Mesenchymal stem cell (in vitro differentiated cells and primary cell): ENCODE measurements at places on chromosomes 7 and 10.
A peak's percentile ranks its signal among the peaks of the same experiment; 100 is the strongest.

DNA sequence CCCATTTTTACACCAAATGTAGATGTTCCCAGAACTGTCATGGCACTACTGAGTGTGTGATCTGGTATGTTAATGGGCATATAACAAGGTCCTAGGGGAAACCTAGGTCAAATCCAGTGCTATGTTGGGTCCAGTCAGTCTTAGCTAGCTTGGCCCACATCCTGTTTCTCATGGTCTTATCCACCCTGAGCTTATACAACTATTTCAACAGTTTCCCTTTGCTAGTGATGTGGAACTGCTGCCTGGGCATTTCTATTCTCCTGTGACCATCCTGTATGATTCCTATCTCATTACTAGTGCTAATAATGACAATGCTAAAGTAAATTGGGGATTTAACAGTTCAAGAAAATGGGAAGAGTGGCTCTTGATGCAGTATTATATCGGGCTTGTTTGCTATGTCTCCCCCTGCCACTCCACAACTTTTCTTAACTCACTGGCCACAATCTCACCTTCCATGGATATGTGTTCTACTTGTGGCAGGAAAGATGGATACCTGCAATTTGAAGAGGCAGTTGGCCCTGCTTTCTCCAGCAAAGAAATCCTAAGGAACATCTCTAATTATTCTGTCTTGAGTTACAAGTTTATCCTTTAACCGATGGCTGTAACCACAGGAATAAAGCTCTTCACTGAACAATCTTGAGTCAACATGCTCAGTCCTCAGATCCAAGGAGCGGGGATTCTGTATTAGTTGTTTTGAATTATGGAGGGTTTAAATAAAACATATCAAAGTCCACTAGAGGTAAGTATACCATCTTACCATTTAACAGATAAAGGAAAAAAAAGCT is 707.8 kb downstream of the XPNPEP1 start:
- peak; percentile 15 for DNase-seq

DNA sequence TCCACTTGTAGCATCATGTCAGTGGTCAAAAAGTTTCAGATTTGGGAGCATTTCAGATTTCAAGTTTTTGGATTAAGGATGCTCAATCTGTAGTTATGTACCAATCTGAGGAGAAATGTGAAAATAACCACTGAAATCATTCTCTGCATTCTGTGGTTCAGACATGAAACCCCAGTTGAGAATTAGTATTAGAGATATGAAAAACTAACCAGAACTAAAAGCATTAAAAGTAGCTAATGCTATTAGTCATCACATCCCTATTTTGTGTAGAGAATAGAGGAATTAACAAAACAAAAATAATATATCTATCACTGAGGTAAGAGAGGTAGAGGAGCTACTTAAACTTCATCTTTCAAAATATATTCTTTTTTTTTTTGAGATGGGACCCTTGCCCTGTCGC is 28.0 kb downstream of the MICU1 start:
- DNase-seq = no peak

- DNase-seq = no peak
Observed at GRCh38 chr10:15027741-15028140, 16.0 kb upstream of the OLAH start.

DNA sequence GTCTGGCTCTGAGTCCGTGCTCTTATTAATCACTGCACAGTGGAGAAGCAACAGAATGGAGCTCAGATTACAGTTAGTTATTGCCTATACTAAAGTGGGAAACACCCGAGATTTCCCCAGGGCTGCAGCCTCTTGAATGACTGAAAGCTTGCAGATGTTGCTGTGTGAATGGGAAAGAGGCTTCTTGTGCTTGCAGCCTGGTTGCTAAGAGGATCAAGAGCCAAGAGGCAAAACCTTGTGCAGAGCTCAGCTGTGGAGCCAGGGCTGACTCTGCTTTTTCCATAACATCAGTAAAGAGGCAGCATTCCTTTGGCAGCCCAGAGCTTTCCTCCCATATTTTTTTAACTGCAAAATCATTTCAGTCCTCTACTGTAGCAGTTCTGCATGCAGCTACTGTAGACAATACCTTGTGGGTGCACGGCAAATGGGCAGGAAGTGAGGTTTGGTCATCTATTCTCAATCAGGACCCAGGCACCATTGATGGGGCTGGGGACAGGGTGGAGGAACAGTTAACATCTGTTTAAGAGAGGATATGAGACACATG is 86.5 kb downstream of the RALA start:
- peak; percentile 89 for DNase-seq

DNA sequence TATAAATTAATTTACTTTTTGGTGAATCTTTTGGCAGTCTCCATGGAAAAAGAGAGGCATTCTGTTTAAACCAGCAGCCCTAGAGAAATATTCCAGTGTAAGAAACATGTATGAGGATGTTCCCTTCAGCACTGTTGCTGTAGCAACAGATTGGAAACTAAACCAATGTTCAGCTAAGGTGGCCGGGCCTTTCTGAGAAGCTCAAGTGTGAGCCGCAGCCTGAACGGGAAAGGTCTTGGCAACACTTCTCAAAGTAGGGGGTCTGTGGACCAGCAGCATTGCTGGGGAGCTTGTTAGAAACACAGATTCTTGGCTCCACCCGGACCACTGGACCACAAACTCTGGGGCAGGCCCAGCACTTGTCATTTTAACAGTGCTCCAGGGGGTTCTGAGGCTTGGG is 36.2 kb downstream of the RAMP3 start:
- no peak for DNase-seq

DNA sequence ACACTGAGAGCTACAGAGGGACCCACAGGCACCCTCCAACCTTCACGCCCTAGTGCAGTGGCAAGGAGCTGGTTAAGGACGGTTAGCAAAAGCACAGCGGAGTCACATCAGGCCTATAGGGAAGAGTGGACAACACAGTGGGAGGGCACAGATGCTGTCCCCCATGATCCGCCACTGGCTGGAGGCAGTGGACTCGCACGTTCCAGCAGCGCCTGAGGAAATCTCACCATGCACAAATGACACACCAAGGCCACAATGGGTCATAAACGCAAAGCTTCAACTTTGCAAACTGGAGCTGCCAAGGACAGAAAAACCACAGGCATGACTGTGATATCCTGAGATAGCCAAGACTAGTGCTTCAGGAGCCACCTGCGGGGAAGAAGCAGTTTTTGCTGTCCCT is 58.8 kb downstream of the GRB10 start:
- no peak for DNase-seq

- DNase-seq = peak; percentile 37
Observed at GRCh38 chr10:43667317-43667731, 18.6 kb upstream of the ZNF32 start.

GRCh38 chr7:42014625-42015618 is 222.1 kb downstream of the GLI3 start:
- peak; percentile 28 for DNase-seq

DNA sequence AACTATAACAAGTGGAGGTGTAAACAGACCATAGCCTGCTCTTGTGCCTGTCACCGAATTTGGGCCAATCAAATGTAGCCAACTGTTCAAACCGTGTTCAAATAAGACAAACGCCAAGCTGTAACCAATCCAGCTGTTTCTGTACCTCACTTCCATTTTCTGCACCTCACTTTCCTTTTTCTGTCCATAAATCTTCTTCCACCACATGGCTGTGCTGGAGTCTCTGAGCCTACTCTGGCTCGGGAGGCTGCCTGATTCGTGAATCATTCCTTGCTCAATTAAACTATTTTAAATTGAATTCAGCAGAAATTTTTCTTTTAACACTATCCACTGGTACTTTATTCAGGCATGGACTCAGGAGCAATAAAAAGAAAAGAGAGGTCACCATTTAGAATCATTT is 29.9 kb upstream of the COL1A2 start:
- no peak for DNase-seq

DNA sequence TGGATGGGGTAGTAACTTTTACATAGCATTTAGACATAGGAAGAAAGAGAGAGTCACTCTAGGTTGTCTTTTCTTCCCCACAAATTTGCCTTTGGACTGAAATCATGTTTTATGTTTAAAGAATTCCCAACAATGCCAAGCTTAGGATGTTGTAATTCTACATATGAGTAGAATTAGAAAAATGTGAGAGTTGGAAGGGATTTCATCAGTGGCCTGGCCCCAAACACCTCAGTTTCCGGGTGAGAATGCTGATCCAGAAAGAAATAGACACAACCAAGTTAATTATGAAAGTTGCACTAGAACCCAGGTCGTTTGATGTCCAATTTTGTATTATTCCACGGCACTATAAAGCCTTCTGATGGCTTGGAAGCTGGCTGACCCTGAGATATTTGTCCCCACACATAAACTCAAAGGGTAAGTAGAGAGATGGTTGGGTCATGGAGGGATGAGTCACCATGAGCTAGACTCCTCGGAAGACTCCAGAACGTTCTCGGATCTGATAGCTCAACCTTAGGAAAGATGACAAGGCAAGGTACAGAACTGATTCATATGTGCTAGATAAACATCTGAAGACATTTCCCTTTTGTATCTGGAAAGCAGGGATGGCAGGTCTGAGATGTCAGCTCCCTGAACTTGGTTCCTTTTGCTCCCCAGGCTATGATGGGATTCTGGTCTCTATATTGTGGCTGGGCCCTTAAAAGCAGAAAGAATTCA is 48.8 kb upstream of the SLC35B4 start:
- no peak for DNase-seq

DNA sequence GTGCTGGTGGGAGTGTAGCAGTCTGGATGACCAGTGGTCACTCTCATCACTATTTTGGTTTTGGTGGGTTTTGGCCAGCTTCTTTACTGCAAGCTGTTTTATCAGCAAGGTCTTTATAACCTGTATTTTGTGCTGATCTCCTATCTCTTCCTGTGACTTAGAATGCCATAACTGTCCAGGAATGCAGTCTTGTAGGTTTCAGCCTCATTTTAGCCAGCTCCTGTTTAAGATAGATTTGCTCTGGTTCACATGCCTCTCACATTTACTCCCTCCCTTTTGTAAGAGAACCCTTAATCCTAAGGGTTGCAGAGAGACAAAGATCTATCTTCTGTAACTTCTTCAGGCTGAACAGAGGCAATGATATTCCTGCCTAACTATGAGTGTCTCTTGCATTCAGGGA is 51.2 kb upstream of the INHBA start:
- DNase-seq = no peak
